ENCODE measurements at places on chromosomes 5 and 9.

DNA sequence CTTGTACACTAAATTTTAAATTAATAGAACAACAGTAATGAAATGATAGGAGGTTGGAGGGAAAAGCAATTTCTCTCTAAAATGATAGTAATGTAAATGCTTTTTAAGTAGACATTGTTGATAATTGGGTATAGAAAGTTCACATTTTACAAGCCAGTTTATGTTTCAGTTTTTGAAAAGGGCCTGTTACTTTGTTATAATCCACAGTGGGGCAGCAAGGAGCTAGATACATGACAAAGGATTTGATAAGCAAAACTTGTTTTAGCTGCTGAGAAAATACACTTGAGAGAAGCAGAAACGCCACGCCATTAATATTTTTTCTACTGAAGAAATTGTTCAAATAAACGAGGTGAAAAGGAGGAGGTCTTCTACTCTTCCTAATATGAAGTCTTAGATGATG, 30.2 kb downstream of the SREK1 start:
- DNase-seq = no peak

DNA sequence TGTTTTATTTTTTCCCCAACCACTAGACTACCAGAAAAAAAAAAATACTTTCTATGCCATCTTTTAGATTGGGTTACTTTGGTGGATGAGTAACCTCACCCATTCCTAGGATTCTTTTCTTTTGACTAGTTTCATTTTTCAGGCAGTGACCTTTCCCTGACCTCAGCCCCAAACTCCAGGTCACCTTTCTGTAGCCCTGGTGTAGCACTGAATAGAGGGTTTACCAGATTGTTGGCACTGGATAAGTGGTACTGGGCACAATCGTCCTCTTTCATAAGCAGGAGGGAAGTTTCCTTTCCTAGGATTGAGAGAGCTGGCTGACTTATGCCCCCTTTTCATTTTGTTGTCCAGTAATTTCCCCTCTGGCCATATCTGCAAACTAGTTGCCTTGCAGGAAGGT, 169.4 kb upstream of the TMEM161B start:
- no peak for DNase-seq

GRCh38 chr5:1315018-1315708, 20.3 kb upstream of the TERT start:
- no peak for DNase-seq

GRCh38 chr5:79416499-79416898, 97.4 kb downstream of the HOMER1 start:
- DNase-seq = no peak

DNA sequence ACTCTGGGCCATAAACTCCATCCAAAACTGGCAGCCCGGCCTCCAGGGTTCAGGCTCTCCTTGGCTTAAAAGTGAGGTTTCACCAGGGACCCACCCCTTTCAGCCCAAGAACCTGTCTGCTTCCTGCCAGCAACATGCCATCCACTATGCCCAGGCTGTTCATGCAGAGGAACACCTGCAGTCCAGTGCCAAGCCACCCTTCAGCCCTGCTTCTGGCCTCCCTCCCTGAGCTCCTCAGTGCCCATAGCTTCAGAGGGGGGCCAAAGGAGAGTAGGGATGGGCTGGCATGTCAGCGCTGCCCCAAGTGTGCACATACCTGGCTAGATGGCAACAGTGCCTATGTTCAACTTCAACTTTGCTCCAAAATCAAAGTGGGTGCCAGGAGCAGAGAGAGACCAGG, 166.9 kb upstream of the MRPS30 start:
- no peak for DNase-seq

GRCh38 chr9:2043243-2043642, 28.1 kb downstream of the SMARCA2 start:
- DNase-seq = no peak

- DNase-seq = no peak
Measured at GRCh38 chr5:32522429-32523143, 62.8 kb upstream of the SUB1 start.

DNA sequence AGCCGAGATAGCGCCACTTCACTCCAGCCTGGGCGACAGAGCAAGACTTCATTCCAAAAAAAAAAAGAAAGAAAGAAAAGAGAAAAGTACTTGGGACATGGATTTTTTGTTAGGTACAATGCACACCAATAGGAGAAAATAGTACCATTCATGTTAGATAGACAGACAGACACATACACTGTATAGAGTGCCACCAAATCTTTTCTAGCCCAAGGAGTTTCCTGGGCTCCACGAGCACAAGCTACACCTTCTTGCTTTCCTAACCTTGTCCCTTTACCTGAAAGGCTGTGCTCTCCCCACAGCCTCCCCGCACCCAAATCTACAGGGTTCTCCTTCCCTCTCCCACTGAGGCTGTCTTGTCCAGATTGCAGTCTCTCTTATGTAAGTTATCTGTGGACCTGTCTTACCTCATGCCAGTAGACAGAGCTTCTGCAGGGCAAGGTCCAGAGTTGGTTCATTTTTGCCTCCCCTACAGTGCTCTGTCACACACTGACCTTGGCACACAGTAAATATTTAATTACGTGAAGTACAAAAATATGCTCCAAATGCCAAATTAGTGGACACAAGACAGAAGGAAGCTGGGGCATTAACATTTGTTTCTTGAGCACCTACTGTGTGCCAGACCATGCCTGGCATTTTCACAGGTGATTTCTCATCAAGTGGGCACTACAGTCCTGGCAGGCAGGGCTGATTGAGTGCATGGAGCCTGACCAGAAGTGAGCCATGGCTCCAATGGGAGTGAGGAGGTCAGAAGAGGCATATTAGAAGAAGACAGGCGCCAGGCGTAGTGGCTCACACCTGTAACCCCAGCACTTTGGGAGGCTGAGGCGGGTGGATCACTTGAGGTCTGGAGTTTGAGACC, 5.9 kb downstream of the ALAD start:
- DNase-seq = no peak

DNA sequence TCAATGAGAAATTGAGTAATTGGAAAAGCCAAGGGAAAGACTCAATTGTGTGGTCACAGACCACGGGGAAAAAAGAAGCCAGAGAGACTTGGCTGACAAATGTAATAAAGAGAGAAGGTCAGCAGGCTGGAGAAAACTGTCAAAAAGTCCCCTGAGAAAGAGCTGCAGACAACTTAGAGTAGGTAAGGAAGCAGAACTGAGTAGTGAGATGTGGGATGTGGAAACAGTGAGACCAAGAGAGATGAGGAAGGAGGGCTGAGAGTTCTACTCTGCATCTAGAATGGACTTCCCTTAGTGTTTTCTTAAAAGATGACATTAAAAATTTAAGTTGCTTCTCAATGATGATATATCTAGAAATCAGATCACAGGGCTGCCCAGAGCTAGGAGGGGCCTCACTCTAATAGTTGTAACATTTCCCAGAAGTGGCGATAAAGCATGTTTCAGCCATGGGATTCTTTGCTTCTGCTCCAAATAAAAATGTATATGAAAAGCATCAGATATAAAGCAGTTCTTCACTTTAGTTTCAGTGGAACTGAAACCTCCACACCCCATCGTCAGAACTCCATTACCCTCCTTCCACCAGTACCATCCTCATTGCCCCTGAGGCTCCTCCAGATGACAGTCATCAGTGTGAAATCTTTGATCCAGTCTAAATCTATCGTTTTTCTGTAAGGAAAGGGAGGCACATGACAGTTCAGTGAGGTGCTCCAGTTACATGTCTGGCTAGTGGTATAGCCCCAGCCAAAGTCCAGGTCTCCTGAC, 80.6 kb downstream of the SPEF2 start:
- DNase-seq = no peak

DNA sequence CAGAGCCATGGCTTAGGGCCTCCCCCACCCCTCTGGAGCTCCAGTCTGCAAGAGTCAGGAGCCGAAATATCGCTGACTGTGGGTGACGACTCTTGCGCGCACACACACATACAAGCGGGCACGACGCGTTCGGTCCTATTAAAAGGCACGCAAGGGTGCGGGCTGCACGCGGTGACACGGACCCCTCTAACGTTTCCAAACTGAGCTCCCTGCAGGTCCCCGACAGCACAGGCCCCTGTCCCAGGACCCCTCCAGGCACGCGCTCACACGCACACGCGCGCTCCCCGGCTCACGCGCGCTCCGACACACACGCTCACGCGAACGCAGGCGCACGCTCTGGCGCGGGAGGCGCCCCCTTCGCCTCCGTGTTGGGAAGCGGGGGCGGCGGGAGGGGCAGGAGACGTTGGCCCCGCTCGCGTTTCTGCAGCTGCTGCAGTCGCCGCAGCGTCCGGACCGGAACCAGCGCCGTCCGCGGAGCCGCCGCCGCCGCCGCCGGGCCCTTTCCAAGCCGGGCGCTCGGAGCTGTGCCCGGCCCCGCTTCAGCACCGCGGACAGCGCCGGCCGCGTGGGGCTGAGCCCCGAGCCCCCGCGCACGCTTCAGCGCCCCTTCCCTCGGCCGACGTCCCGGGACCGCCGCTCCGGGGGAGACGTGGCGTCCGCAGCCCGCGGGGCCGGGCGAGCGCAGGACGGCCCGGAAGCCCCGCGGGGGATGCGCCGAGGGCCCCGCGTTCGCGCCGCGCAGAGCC, at the start of gene GRIN1:
GRIN1 (plus strand) TSS at position 433 of the 746 bp plus-strand sequence. CDS start 333 bp downstream, outside the sequence.
- DNase-seq = peak; percentile 86

DNA sequence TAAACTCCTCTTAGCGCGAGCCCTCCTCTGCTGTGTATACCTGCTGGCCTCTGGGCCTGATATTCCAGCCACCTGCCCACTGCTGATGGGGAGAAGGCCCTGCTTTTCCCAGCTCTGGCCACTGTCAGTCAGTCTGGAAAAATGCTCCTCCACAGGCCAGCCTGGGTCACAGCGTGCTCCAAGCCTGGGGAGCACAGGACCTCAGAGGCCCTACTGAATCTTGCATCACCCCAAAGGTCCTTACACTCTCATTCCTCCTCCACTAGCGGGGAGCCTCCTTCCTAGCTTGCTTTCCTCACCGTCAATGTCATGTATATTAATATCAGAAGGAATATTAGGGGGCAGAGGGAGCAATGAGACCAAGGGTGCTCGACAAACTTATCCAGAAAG, 73.7 kb downstream of the SHB start:
- DNase-seq = no peak

DNA sequence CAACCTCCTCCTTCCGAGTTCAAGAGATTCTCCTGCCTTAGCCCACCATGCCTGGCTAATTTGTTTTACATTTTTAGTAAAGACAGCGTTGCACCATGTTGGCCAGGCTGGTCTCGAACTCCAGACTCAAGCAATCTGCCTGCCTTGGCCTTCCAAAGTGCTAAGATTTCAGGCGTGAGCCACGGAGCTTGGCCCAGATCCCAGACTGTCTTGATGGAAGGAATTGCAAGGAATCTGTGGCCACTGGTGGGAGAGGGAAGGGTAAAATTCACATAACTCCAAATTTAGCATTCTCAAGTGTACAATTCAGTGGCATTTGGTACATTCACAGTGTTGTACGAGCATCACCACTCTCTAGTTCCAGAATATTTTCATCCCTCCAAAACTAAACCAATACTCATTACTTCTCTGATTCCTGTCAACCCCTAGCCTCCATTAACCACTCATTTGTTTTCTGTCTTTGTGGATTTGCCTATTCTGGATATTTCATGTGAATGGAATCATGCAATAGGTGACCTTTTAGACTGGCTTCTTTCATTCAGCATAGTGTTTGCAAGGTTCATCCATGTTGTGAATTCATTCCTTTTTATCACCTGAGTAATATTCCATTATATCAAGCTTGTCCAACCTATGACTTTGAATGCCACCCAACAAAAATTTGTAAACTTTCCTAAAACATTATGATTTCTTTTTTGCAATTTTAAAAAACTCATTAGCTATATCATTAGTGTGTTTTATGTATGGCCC, 8.9 kb upstream of the MYO10 start:
- DNase-seq = no peak

DNA sequence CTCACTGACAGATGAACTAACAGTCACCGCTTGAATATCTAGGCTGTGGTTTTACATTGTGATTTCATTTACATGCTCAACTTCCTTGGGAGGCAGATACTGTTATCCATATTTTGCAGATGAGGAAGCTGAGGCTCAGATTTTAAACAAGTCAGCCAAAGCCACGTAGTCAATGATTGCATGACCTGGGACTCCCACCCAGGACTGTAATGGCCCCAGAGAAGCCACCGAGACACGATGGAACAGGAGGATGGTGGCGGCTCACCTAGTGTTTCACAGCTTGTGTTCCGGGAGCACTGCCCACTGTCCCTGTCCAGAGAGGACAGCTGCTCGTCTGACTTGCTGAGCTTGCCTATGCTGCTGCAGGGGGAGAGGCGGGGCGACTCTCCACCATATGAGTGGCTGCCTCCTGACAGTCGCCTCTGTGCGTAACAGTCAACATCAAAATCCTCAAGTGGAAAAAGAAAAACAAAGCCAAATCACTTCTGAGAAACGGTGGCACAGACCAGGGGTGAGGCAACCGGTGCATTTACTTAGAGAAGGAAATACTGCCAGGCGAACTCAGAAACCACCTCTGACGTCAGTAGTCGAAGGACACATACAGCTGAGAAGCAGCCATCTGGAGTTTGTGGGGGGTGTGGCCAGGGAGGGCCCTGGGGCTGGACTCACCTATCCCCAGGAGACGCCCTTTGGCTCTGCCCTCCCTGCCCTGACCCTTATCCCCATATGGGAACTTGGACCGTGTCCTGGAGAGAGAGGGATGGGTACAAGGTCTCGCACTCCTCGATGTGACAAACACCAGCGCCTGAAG, 82.5 kb downstream of the PRRT1B start:
- no peak for DNase-seq

DNA sequence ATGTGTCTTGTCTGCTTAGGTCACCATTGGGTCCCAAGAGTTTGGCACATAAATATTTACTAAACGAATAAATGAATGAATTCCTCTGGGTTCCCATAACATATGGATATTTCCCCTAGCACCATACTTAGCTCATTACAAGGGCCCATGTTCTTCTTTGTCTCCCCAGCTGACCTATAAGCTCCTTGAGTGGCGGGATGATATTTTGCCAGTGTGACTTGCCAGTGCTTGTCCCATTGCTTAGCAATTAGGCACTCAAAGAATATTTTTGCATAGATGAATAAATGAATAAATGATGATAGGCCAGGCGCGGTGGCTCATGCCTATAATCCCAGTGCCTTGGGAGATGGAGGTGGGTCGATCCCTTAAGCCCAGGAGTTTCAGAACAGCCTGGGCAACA, 16.9 kb upstream of the CTNNA1 start:
- no peak for DNase-seq

GRCh38 chr9:136367296-136368145, 4.0 kb upstream of the DNLZ start:
- DNase-seq = no peak

DNA sequence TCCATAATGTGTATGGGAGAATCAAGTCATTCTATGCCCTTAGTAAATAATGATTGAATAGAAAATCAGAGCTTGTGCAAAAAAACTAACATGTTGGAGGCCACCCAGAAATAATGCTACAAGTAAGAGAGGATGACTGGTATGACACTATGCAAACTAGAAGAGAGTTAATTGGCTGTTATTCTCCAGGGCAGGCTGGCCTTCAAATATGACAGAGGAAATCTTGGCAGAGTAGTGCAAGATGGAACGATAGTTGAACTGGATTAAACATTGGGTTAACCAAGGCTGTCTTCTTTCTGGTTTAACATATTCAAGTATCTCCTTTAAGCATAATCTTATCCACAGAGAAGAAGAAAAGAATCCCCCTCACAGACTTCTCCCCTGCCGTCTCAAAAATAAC, 196.1 kb downstream of the MPDZ start:
- DNase-seq = no peak

GRCh38 chr9:104993291-104993963, 65.5 kb upstream of the ABCA1 start:
- DNase-seq = no peak
